ENCODE measurements at places on chromosomes 1 and 21. TPM values are rescaled to one million over a fixed set of nuclear protein-coding genes. Genes with fewer than 3 reads are reported as not detected.

- no peak for DNase-seq
- peaks cover 3% of the 10 kb centered on the region for H3K27me3 ChIP-seq
- no peak overlapping the region for H3K27ac ChIP-seq
These were observed 68.0 kb downstream of the SMYD2 start for GRCh38 chr1:214349008-214349407.

The CRYBG2 gene
- 8.7 TPM for total RNA-seq

GRCh38 chr21:37257511-37257966 is 9.6 kb downstream of the VPS26C start:
- peaks cover 70% of the 10 kb centered on the region for H3K4me1 ChIP-seq
- peaks cover 57% of the 10 kb centered on the region for H3K36me3 ChIP-seq
- peak overlapping the region; percentile 83 for H3K4me3 ChIP-seq

The CACNA1S gene
- total RNA-seq = not detected

DNA sequence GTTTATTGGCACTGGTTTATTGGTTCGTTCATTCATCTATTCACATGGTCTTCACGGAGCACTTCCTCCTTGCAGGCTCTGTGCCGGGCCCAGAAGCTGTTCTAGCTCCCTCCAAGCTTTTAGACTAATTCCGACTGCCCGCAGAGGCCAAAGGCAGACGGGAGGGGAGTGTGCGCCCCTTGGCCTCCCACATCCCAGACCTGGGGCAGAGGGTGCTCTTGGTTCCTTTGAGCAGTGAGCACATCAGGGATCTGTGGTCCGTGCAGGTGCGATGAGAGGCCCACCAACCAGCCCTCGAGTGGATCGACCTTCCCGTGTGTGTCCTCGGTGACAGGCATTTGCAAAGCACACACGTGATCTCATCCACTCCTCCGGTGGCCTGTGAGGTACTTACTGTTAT is 38.7 kb upstream of the TNFRSF1B start:
- no peak overlapping the region for H3K27ac ChIP-seq
- no peaks in the 10 kb centered on the region for H3K27me3 ChIP-seq
- DNase-seq = no peak
- peaks cover 46% of the 10 kb centered on the region for H3K4me1 ChIP-seq
- no peak overlapping the region for H3K4me3 ChIP-seq

The UBASH3A gene
- total RNA-seq = 68.7 TPM

DNA sequence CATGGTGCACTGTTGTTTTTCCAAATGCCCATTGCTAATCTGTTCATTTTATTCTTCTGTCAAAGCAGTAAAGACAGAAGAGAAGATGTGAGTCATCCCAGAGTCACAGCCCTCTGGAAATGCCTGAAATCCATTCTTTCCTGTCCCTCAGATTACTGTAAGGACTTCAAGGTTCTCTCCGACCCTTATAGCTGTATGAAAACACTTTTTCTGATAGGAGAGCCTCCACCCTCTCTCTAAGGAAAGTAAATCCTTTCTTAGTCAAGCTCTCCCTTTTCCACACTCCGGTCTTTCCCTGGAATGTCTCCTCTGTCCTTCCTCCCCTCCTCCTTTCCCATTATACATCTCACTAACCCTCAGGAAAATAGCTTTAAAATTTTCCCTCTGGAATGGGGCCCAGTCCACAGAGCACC is 3.5 kb upstream of the PRDX6 start:
- H3K27ac ChIP-seq = no peak overlapping the region
- peaks cover 58% of the 10 kb centered on the region for H3K36me3 ChIP-seq
- H3K4me3 ChIP-seq = no peak overlapping the region
- DNase-seq = no peak

The PSMG1 gene
- 69.0 TPM for total RNA-seq

GRCh38 chr1:71350805-71351204 is 270.0 kb upstream of the ZRANB2 start:
- no peak for DNase-seq
- no peaks in the 10 kb centered on the region for H3K4me1 ChIP-seq
- H3K4me3 ChIP-seq = no peak overlapping the region
- H3K27me3 ChIP-seq = no peaks in the 10 kb centered on the region
- no peaks in the 10 kb centered on the region for H3K36me3 ChIP-seq

GRCh38 chr1:107510347-107510746 is 369.5 kb downstream of the NTNG1 start:
- no peaks in the 10 kb centered on the region for H3K36me3 ChIP-seq
- no peak for DNase-seq
- no peaks in the 10 kb centered on the region for H3K27me3 ChIP-seq
- H3K27ac ChIP-seq = no peak overlapping the region
- H3K4me1 ChIP-seq = no peaks in the 10 kb centered on the region

DNA sequence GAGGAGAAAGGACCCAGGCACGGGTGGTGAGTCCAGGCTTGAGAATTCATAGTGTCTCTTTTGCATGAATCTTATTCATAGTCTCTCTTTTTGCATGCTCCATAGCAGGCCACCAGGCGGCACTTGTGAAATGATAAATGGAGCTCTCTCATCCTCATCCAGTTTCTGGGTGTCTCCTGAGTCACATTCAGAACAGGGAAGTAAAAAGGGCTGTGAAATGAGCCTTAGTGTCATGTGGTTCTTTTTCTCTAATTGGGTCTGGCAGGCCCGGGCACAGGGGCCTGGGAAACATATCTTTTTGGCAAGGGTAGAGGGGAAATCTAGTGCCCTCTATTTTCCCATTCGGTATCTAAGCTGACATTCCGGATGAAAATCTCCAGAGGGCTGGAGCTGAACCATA is 19.1 kb upstream of the NCF2 start:
- no peak overlapping the region for H3K4me3 ChIP-seq
- peaks cover 2% of the 10 kb centered on the region for H3K36me3 ChIP-seq
- peaks cover 12% of the 10 kb centered on the region for H3K4me1 ChIP-seq

The CFHR2 gene
- not detected for total RNA-seq

The CRYAA gene
- not detected for total RNA-seq

The PDZK1IP1 gene
- not detected for total RNA-seq

The RCAN3 gene
- 63.7 TPM for total RNA-seq

The CD53 gene
- 404 TPM for total RNA-seq

GRCh38 chr1:47852006-47852718 is 145.0 kb downstream of the TRABD2B start:
- H3K4me3 ChIP-seq = no peak overlapping the region
- no peak overlapping the region for H3K27ac ChIP-seq
- no peaks in the 10 kb centered on the region for H3K36me3 ChIP-seq
- no peak for DNase-seq

DNA sequence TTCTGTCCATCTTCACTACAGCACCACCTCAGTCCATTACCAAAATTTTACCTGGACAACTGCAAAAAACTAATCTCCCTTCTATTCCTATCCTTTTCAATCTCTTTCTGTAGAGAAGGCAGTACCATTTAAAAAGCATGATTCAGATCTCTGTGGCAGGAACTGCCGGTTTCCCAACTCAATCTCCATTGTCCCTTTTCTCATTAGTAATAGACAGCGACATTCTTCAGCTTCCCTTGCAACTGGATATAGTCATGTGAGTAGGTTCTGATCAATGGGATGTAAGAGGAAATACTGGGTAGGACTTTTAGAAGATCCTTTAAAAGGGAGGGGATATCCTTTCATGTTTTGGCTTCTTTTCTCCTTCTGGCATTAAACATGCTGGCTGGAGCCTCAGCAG is 74.9 kb downstream of the ADCY10 start:
- no peaks in the 10 kb centered on the region for H3K36me3 ChIP-seq
- no peak overlapping the region for H3K27ac ChIP-seq
- no peak for DNase-seq
- H3K4me3 ChIP-seq = no peak overlapping the region
- peaks cover 15% of the 10 kb centered on the region for H3K4me1 ChIP-seq

GRCh38 chr21:32256251-32256650 is 22.6 kb downstream of the MIS18A start:
- H3K27me3 ChIP-seq = peaks cover 3% of the 10 kb centered on the region
- no peak overlapping the region for H3K27ac ChIP-seq
- no peaks in the 10 kb centered on the region for H3K36me3 ChIP-seq
- no peak overlapping the region for H3K4me3 ChIP-seq
- peaks cover 1% of the 10 kb centered on the region for H3K4me1 ChIP-seq
- DNase-seq = no peak

DNA sequence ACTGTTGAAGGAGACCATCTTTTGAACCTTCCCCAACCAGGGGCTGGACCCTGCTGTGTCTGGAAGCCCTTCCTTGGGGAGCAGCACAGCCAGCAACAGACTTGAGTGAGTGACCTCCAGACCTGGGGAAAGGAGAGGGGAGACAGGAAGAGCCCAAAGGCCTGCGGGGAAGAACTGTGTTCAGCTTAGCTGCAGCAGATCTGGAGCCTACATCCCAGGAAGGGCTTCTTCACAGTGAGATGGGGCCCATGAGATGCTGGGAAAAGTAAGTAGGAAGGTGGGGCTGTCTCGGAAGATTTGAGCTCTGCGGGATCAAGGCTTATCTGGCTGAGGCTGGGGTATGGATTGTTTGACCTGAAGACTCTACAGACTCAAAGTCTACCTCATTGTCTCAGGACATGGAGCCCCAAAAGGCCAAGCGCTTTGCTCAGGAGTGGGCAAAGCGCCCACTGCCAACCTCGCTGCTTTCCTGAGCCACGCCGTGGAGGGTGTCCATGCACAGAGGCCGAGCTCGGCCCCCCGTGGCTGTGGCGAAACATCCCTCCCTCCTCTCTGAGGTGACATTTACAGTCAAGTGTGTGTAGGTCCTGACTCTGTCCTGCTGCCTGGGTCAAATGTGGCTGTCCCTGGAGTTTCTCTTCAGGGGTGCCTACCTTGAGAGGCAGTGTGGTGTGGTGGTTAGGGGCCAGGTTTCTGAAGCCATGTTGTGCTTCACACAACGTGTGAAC is 24.5 kb downstream of the SPOCD1 start:
- H3K27ac ChIP-seq = no peak overlapping the region
- no peaks in the 10 kb centered on the region for H3K36me3 ChIP-seq
- DNase-seq = no peak
- peaks cover 4% of the 10 kb centered on the region for H3K27me3 ChIP-seq

Measured in activated CD8-positive, alpha-beta T cell treated with anti-CD3 and anti-CD28 coated beads, Interleukin-2, amount 10 ng/mL, durations not matched to agents 7 days and 5 days (primary cell).